H1 (cell line): ENCODE measurements at places on chromosomes 5 and 9.

DNA sequence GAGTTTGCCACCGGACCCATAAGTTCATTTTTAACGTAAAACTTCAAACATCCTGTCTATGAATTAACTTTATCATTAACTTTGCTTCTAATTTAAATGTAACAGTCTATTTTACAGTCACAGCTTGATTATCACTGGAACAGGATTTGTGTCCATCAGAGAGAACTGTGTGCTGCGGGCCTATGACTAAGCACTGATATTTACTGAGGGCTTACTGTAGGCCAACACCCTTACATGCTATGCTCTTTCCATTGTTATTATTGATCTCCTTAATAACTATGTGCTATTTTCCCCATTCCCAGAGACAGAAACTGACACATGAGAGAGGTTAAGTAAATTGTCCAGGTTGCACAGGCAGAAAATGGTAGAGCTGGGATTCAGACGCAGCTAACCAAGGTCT, 24.0 kb upstream of the GPR151 start:
- no peak overlapping the region for H3K4me3 ChIP-seq
- H3K27ac ChIP-seq = no peak overlapping the region
- no peaks in the 10 kb centered on the region for H3K36me3 ChIP-seq
- H3K4me1 ChIP-seq = no peaks in the 10 kb centered on the region
- no peak for DNase-seq

DNA sequence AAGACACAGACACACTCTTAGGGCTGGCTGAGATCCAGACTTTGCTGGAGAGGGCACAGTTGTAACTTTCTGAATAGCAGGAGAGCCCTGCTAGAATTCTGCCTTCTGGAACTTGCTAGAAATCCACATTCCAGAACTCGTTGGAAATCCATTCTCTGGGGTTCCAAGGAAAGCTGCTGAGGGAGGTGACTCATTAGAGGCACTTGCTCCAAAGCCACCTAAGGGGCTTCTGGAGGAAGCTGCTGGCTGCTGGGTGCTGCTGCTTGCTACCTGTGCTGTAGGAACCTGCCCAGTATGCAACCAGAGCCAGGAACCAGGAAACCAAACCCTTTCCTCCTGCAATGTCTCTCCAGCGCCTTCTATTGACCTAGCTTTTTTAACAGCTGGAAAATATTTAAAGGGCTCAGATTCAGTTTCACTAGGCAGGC, 4.1 kb upstream of the TLE4 start:
- no peak overlapping the region for H3K27ac ChIP-seq
- no peaks in the 10 kb centered on the region for H3K36me3 ChIP-seq
- DNase-seq = no peak
- no peaks in the 10 kb centered on the region for H3K4me1 ChIP-seq

GRCh38 chr5:167785106-167785505, 506.3 kb upstream of the WWC1 start:
- H3K27ac ChIP-seq = no peak overlapping the region
- H3K4me3 ChIP-seq = no peak overlapping the region
- no peaks in the 10 kb centered on the region for H3K36me3 ChIP-seq
- no peaks in the 10 kb centered on the region for H3K4me1 ChIP-seq

DNA sequence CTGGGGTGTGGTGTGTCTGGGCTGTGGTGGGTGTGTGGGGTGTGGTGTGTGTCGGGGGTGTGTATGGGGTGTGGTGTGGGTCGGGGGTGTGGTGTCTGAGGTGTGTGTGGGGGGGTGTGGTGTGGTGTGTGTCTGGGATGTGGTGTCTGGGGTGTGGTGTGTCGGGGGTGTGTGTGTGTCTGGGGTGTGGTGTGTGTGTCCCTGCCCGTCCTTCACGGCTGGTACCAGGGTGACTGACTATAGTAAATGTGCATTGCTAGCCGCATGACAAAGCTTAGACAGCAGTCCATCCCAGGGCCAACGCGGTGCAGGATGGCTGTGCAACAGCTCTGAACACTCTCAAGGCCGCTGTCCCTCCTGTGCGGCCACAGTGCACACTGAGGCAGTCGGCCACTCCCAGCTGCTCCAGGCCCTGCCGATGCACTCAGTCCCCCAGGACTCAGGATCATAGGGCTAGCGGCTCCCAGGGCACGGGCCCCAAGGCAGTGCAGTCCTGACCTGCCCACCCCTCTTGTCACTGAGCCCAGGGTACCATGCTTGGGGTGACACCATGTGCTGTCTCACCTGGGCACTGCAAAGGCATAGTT, 54.0 kb downstream of the SECISBP2 start:
- no peaks in the 10 kb centered on the region for H3K4me1 ChIP-seq
- no peak overlapping the region for H3K27ac ChIP-seq
- no peaks in the 10 kb centered on the region for H3K27me3 ChIP-seq
- H3K36me3 ChIP-seq = no peaks in the 10 kb centered on the region; the same call in 1 of the 2 replicates
- DNase-seq = no peak
- H3K4me3 ChIP-seq = no peak overlapping the region

DNA sequence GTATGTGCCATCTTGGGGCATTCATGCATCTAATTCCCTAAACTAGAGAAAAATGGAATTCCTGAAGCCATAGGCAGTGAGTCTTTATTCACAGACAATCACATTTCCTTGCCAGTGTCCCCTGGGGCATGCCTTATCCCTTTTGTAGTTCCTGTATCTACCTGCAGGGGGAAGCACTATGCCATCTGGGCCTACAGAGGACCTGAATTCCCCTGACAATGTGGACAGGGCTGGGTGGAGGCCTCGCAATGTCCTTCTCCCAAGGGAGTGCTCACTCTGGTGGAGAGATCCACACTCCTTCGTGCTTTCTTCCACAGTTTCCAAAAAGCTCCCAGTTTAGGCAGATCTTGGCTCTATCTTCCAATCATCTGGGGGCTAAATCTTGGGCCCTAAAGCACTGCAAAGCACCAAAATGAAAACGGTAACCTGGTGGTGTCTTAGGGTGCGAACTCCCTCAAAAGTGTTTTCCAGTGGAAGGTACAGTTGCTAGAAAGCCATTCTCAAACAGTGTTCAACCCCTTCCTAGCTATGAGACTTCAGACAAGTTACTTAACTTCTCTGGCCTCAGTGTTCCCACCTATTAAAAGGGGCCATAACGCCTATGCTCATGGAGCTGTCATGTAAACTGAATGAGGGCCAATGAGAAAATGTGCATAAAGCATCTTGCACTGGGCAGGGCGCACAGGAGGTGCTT, 17.5 kb downstream of the WHRN start:
- H3K27ac ChIP-seq = no peak overlapping the region
- H3K4me3 ChIP-seq = no peak overlapping the region
- no peaks in the 10 kb centered on the region for H3K27me3 ChIP-seq
- peak; percentile 78 for DNase-seq
- no peaks in the 10 kb centered on the region; the same call in 1 of the 2 replicates for H3K4me1 ChIP-seq

DNA sequence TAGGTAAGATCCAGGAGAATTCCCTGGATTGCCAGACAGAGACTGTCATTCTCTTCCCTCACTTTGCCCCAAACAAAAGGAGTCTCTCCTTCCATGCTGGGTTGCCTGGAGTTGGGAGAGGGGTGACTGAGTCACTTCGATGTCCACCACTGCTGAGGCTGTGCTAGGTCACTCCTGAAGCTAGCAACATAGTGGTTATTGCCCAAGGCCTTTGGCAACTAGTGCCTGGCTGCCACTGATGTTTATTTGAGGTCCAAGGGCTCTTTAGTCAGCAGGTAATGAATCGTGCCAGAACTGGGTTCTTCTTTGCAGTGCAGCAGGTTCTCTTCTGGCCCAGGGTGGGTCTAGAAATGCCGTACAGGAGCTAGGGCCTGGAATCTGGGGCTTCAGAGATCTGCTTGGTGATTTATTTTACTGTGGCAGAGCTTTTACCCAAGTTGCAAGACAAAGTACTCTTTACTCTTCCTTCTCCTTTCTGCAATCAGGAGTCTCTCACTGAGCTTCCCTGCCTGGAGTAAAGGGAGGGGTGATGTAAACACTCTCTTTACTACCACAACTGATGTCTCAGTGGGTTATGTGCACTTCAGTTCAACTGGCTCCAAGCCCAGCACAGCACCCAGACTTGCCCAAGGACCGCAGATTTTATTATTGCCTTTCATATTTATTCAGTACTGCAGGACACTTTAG, 155.7 kb upstream of the SH3GL2 start:
- H3K27me3 ChIP-seq = no peaks in the 10 kb centered on the region
- no peaks in the 10 kb centered on the region for H3K36me3 ChIP-seq
- H3K4me1 ChIP-seq = no peaks in the 10 kb centered on the region
- H3K27ac ChIP-seq = no peak overlapping the region

DNA sequence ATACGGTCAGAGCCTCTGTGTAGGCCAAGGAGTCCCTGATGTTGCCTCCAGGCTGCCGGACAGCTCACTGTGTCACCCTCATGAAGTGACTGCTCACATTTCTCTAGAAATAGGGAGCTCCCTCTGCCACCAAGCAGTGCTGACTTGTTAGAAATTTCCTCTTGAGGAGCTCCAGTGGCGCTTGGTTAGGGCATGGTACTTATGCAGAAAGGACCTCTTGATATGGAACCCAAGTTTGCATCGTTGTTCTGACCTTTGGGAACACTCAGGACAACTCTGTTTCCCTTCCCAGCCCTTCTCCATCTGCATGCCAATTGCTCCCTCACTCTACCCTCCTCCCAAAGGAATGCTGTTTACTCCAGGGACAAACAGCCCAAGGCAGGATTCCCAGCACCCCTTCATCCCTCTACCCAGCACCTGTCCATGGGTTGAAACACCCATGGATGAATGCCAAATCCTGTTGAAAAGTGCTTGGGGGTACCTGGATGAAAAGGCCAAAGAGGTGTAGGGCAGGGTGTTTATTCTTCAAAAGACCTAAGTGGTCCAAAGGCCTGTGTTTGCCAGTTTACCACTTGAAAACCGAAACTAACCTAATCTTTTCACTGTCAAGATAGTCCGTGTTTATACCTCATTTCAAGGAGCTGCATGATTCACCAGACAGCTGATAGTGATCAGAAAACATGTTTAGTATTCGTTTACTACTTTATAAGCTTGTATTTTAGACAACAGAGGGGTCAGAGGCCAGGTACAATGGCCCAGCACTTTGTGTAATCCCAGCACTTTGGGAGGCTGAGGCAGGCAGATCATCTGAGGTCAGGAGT, 51.1 kb downstream of the KLF4 start:
- peak overlapping the region; percentile 28; the same call in 1 of the 2 replicates for H3K4me3 ChIP-seq
- no peaks in the 10 kb centered on the region for H3K27me3 ChIP-seq
- peak overlapping the region; percentile 87 for H3K27ac ChIP-seq
- DNase-seq = peak; percentile 61
- peaks cover 7% of the 10 kb centered on the region; the same call in 1 of the 2 replicates for H3K4me1 ChIP-seq

DNA sequence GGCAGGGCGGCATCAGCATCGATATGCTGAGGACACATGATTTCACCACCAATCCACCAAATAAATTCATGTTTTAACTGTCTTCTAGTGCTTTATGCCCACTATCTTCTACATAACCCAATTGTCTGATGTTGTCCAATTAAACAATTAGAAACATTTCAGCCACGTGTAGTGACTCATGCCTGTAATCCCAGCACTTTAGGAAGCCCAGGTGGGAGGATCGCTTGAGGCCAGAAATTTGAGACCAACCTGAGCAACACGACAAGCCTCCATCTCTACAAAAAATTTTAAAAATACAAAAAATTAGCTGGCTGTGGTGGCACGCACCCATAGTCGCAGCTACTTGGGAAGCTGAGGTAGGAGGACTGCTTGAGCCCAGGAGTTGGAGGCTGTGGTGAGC, 128.1 kb downstream of the MYO10 start:
- no peak overlapping the region for H3K27ac ChIP-seq
- H3K36me3 ChIP-seq = no peaks in the 10 kb centered on the region
- no peaks in the 10 kb centered on the region for H3K27me3 ChIP-seq
- no peak overlapping the region for H3K4me3 ChIP-seq

- H3K27me3 ChIP-seq = no peaks in the 10 kb centered on the region
- no peak overlapping the region for H3K27ac ChIP-seq
- H3K36me3 ChIP-seq = peaks cover 82% of the 10 kb centered on the region
Observed at GRCh38 chr9:120396418-120396817, 183.5 kb downstream of the CDK5RAP2 start.

DNA sequence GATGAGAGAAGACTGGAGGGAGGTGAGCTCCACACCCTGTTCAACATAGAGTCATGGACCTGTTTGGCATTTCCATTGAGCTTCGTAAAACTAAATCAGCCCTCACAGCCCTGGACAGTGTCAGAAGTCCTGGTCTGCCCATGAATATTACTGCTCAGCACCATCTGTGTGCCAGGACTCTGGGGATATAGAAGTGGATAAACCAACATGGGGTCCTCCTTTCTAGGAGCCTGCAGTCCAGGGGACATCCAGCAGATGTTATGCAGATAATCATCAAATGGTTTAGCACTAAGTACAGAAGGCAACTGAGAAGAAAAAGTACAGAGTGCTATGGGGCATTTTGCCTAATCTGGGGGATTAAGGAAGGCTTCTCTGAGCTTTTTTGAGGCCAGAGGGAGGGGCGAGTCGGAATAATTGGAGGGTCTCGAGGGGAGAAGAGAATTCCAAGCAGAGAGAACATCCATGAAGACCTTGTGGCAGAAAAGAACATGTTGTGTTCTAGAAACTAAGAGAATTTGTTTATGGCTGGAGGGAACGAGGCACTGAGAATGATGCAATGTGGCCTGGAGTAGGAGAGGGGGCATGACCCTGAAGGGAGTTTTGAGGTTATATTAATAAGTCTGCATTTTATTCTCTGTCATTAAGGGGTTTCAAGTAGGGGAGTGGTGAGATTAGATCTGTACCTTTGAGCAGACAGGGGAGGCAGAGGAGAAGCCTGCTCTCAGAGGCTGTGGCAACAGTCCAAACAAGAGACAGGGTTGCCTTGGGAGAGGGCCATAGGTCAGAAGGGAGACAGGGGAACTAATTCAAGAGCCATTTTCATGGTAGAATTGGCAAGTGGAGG, 63.5 kb upstream of the SLC2A8 start:
- no peaks in the 10 kb centered on the region for H3K4me1 ChIP-seq
- no peak overlapping the region for H3K27ac ChIP-seq
- H3K36me3 ChIP-seq = no peaks in the 10 kb centered on the region
- no peak for DNase-seq
- no peak overlapping the region for H3K4me3 ChIP-seq

GRCh38 chr5:80190960-80191359, 64.9 kb downstream of the SERINC5 start:
- H3K27me3 ChIP-seq = no peaks in the 10 kb centered on the region
- H3K4me1 ChIP-seq = peaks cover 32% of the 10 kb centered on the region
- H3K27ac ChIP-seq = no peak overlapping the region

DNA sequence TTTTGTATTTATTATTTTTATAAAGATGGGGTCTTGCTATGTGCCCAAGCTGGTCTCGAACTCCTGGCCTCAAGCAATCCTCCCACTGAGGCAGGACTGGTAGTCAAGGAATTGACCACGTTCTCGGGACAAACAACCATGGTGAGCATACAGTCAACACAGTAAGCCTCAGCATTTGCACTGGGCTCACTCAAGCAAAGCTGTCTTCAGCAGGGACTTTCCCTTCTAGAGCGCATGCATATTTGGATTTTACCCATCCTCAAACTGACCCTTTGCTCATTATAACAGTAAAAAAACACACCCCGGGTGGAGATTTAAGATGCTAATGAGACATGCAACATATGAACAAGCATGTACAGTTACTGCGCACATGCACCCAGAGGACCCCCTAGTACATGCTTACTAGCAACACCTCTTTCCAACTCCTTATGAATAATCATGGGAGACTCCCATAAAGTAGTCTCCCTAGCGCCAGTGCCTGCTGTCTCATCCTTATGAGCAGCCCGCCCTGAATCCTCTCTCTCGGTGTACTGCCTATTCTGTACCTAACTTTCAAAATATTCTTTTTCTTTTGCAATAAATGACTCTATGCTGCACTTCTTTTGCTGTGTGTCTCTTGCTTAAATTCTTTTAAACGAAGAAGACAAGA, 41.5 kb downstream of the C5orf22 start:
- no peak overlapping the region for H3K4me3 ChIP-seq
- peaks cover 1% of the 10 kb centered on the region for H3K27me3 ChIP-seq
- H3K27ac ChIP-seq = no peak overlapping the region
- no peaks in the 10 kb centered on the region for H3K4me1 ChIP-seq
- H3K36me3 ChIP-seq = no peaks in the 10 kb centered on the region
- no peak for DNase-seq
